ENCODE measurements at places on chromosomes 5 and 9.
A peak's percentile ranks its signal among the peaks of the same experiment; 100 is the strongest.

DNA sequence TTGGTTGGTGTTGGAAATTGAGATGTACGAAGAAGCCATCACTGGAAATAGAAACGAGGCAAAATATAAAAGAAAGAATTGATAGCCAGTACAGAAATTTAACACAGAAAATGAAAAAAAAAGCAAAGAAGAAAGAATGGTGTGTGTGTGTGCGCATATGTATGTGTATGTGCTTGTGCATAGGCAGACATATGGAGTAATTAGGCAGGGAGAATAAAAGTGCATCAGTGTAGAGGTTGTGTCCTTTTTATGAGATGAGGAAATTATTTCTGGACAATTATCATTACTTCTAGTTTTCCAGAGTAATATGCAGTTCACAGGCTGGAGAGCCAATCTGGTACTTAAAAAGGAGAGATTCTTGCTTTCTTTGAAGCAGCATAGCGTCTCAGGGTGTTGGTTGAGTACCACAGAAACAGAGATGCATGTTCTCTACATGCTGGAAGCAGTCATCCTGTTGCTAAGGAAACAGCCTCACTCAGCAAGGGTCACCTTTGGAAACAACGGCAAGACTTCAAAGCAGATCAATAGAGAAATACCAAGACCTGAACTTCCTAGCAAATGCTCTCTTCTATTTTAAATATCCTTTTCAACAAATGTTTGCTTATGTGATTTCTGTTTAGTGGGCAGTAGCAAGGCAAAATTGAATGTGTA, 172.7 kb downstream of the TAF11L14 start:
- DNase-seq, result no peak

DNA sequence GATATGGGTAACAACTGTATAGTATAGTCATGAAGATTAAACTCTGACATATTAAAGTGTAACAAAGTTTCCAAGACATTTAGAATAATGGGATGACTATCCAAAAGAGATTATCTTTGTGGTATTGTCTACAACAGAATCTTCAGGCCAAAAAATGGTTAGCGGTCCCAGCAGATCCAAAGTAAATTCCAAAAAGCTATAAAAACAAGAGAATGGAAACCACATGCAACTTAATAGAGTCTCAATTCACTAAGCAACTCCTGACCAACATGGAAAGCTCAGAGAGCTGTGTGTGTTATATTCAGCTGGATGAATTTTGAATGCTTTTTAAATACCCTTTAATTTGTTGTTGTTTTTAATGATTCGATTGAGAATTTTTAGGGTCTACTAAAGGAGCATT, 688.2 kb downstream of the CETN3 start:
- no peak for DNase-seq

DNA sequence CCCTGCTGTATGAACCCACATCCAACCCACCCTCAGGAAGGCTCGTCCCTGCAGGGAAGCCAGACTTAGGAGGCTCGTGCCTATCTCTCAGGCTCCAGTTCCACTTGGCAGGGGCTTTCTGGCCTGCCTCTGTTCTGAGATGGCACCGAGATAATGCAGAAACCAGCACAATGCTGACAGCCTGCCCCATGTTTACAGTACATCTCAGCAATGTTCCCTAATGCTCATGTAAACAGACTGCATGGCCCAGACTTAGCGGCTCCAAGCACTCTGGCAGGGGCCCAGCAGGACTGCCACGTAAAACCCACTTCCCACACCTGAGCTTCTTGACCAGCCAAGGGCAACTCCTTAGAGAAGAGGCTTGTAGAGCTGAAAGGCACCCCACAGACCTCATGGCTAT, 499.5 kb upstream of the BRINP1 start:
- no peak for DNase-seq

GRCh38 chr5:7856855-7857254, 5.9 kb upstream of the CFAP90 start:
- peak; percentile 64 for DNase-seq

DNA sequence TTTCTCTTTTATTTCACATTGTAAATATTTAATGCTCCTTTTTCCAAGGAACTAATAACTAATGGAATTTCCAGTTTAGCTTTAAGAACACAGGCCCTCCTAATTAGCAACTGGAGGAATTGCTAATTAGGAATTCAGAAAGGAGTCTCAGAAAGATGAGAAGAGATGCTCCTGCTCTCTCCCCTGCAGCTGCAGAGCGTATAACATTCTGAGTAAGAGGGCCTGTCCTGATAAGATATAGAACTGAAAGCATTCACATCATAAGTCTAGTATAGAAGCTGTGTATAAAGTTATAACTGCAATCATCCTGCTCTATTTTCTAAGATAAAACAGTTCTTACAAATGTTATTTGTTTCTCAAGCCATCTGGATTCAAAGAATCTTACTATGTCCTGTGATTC, 83.2 kb downstream of the DTWD2 start:
- DNase-seq, result no peak

DNA sequence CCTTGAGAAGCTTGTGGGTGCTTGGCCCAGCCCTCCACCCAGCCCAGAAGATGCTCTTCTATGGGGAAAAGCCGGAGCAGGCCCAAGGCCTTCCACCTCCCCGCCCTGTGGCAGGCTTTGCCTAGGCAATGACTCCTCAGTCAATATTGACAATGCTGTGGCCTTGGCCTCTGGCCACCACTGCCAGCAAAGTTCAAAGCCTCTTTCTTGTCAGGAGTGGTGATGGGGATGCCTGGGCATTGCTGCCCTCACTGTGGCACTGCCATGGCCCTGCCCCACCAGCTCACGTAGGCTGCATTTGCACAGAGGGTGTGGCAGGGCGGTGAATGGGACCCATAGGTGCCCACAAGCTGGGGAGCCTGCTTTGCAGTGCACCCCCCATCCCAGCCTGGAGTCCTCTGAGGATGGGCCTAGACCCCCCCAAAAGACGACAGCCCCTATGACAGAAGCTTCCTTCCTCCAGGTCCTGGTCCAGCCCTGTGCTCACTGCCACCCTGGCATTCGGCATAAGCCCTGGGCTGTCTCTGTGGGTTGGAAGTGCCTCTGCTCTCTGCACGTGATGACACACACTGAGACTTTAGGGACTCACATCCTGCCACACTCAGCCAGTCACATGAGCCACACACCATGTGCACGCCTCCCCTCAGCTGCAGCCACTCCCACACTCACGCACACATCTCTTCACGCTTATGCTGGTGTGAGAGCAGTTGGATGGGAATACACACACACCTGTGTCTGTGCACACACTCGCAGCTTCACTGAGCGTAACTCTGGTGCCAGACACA, 31.1 kb downstream of the MORN5 start:
- peak; percentile 56 for DNase-seq

DNA sequence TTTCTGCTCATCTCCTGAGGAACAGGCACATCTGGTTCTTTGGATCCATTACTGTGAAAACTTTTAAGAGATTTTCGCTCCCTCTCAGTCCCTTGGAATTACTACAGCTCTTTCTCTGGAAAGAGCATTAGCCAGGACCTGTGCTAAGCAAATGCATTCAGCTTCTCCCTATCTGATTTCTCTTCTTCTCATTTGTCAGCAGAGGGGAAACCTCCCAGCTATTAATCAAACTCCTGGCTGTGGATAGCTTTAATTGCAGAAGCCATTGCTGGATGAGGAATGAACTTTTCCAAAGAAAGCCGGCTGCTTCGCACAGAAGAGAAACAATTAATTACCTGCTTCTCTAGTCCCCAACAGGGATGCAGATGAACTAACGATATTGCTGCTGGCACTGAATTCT, 37.9 kb downstream of the TLR4 start:
- no peak for DNase-seq

DNA sequence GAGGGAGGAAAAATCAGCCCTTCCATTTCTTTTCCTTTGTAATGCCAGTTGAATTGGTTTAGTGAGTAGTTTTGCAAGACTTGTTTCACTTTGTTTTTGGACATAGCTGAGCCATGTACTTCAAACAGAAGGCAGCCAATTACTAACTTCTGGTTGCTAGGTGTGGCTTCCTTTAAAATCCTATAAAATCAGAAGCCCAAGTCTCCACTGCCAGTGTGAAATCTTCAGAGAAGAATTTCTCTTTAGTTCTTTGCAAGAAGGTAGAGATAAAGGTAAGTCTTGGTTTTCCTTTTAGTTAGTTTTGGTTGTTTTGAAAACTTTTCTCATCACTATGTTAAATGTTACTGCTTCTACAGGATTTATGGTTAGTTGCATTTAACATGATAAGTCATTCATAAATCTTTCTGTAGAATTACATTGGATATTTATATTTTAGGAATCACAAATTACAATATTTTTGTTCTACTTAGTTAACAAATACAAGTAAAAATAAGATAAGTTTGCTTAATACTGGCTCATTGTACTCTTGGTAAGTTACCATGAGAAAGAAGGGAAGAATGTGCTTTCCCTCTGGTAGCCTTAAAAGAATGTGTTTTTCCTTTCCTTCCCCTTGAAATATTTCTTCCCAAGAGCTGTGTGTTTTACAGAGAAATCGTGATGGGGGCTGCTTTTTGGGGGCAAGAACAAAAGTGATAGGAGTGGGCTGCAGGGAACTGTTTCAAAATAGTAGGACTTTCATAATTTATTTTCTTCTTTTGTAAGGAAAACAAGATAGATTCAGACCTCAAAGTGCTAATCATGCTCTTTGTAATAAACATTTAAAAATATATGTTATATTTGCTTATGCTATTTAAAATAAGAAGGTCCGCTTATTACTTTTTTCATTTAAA, at the start of gene ANXA1:
ANXA1 (plus strand) TSS at position 213 of the 890 bp plus-strand sequence. CDS start 6,671 bp downstream, outside the sequence.
- DNase-seq, result peak; percentile 92

DNA sequence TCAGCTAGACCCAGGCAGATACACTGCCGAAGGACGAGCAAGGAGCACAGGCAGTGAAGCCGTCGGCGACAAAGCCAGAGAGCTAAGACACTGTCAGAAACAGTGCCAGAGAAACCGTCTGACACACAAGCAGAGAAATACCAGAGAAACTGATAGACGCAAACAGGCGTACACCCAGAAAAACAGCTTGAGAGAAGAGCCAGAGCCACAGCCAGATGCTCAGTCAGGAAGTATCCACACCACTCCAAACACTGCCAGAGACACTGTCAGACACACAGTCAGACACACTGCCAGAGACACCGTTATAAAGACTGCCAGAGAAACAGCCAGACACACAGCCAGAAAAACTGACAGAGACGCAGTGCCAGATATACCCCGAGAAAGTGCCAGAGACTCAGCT, 19.1 kb downstream of the CNTFR start:
- DNase-seq, result no peak

- no peak for DNase-seq
Observed at GRCh38 chr5:76388791-76389512, 14.1 kb upstream of the IQGAP2 start.

DNA sequence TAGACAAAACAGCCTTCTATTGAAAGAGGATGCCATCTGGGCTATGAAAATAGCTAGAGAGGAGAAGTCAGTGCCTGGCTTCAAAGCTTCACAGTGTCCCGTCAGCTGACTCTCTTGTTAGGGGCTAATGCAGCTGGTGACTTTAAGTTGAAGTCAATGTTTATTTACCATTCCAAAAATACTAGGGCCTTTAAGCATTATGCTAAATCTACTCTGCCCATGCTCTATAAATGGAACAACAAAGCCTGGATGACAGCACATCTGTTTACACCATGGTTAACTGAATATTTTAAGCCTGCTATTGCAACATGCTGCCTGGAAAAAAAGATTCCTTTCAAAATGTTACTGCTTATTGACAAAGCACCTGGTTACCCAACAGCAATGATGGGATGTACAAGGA, 309.1 kb downstream of the NTRK2 start:
- DNase-seq, result no peak

GRCh38 chr5:134069553-134069952, 44.9 kb upstream of the TCF7 start:
- DNase-seq, result no peak

DNA sequence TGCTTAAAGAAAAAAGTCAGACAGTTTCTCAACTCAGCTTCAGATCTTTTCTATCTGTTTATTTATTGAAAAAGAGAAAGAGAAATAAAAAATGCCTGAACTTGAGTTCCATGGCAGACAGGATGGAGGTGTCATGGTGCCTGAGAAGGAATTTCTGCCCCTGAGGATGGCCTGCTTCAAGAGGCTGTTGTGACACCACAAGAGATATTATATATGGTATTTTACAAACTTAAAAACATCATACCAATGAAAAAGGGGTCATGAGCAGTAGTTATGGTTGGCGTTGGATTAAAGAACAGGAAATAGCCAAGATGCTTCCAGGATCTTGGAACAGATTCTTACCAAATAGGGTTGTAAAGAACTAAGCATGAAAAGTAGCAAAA, 344.6 kb downstream of the GLIS3 start:
- DNase-seq, result no peak

DNA sequence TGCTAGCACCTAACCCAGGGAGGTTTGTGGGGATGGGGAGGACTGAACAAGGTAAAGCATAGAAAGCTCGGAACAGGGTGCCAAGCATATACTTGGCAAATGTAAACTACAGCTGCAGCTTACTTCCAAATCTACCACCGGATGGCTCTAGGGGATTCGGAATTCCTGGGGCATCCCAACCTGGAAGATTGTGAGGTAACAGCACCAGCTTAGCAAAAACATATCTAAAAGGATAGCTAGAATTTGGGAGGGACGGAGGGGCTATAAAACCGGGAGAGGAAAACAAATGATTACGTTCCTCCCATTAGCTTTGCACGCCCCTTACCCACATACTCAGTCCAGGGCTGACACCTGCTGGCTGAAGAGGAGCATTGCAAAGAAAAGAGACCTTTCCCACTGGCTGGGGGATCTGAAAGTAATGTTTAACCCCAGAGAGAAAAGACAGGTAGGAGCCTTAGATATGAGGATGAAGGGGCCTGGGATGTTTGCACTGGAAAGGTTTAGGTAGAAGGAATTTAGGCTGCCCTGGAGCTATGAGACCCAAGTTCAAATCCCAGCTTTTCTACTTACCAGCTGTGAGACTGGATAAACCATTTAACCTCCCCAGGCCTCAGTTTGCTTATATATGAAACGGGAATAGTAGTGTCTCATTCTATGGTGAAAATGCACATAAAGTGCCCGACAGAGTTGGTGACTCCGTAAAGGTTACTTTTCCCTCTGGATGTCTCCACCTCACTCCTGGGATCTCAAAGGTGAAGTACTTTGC, 73.6 kb downstream of the FAM114A2 start:
- peak; percentile 60 for DNase-seq

GRCh38 chr9:128722380-128723351, 1.3 kb downstream of the ZDHHC12 start:
- no peak for DNase-seq

DNA sequence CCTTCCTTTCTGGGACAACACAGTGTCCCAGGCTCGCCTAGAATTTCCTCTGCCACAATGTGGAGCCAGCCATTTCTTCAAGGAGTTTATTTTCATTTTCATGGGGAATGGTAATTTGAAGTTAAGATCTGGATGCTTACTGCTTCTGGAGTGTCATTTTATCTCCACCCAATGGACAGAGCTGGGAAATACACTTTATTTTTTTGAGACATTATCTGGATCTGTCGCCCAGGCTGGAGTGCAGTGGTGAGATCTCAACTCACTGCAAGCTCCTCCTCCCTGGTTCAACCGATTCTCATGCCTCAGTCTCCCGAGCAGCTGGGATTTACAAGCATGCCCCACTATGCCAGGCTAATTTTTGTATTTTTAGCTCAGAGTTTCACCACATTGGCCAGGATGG, 12.7 kb upstream of the THG1L start:
- DNase-seq, result peak; percentile 60

DNA sequence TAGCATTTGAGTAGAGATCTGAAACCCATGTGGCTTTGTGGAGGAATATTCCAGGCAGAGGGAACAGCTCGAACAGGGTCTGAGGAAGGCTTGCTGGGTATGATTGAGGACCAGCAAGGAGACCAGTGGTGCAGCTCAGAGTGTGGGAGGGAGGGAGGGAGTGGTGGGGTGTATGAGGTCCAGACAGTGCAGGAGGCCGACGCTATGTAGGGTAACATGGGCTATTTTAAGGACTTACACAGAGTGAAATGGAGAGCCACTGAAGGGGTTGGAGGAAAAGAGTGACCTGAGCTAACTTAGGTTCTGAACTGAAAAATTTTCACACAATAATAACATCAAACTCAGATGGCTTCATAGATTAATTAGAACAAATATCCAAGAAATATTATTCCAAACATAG, 41.9 kb downstream of the HMGXB3 start:
- DNase-seq, result no peak
